A549 treated with CORT108297 at 1 μM for 4 hours (cell line): ENCODE measurements at places on chromosomes 1 and 21. TPM values are rescaled to one million over a fixed set of nuclear protein-coding genes. Genes with fewer than 3 reads are reported as not detected.

PCAT6 gene
- 2.8 to 4.8 TPM (median 3.7 TPM) in 5 replicates for total RNA-seq

MNDA gene
- total RNA-seq: not detected in 5 replicates

MRTO4 gene
- total RNA-seq: 67.4 to 74.9 TPM (median 67.9 TPM) in 5 replicates

KDF1 gene
- 0.07 to 0.08 TPM in 2 of 5 replicates, not detected in the others for total RNA-seq

RNF207 gene
- total RNA-seq: 10.8 to 21.2 TPM (median 18.4 TPM) in 5 replicates

KMO gene
- 0.74 to 1.6 TPM (median 1.4 TPM) in 5 replicates for total RNA-seq

KIF21B gene
- total RNA-seq: 1.5 to 3.3 TPM (median 2.5 TPM) in 5 replicates

AGO3 gene
- 5.8 to 9.8 TPM (median 6.8 TPM) in 5 replicates for total RNA-seq

NBPF6 gene
- total RNA-seq: 0.08 TPM in 1 of 5 replicates, not detected in the others

MAP10 gene
- total RNA-seq: 0.53 to 1.3 TPM (median 1.0 TPM) in 5 replicates

SLC66A1 gene
- 14.9 to 26.8 TPM (median 23.2 TPM) in 5 replicates for total RNA-seq

DIRAS3 gene
- 1.1 to 1.6 TPM (median 1.4 TPM) in 5 replicates for total RNA-seq

FAM151A gene
- 0.05 TPM in 1 of 5 replicates, not detected in the others for total RNA-seq

SLC45A1 gene
- 3.2 to 6.1 TPM (median 5.1 TPM) in 5 replicates for total RNA-seq

HTR6 gene
- total RNA-seq: 0.10 to 0.15 TPM (median 0.10 TPM) in 5 replicates

AMPD2 gene
- total RNA-seq: 23.5 to 31.8 TPM (median 26.6 TPM) in 5 replicates

FGR gene
- 0.05 to 0.06 TPM in 2 of 5 replicates, not detected in the others for total RNA-seq

RNU1-4 gene
- 11.7 TPM in 1 of 5 replicates, not detected in the others for total RNA-seq

S100A8 gene
- not detected in 5 replicates for total RNA-seq

NTNG1 gene
- not detected in 5 replicates for total RNA-seq

RAB3GAP2 gene
- 10.8 to 14.4 TPM (median 13.6 TPM) in 5 replicates for total RNA-seq

C1orf210 gene
- not detected in 5 replicates for total RNA-seq

EPS15 gene
- total RNA-seq: 8.6 to 15.5 TPM (median 11.7 TPM) in 5 replicates

ANGPTL3 gene
- total RNA-seq: not detected in 5 replicates

SPRR1B gene
- total RNA-seq: not detected in 5 replicates

FAM76A gene
- total RNA-seq: 5.0 to 6.2 TPM (median 5.3 TPM) in 5 replicates

ANKRD35 gene
- total RNA-seq: not detected in 5 replicates

PIK3CD gene
- total RNA-seq: 6.2 to 9.5 TPM (median 8.4 TPM) in 5 replicates

IFI44L gene
- 0.03 to 0.09 TPM in 2 of 5 replicates, not detected in the others for total RNA-seq

SYPL2 gene
- 0.09 to 0.23 TPM (median 0.14 TPM) in 5 replicates for total RNA-seq

DCST1 gene
- total RNA-seq: 0.07 to 0.08 TPM in 2 of 5 replicates, not detected in the others

OVAAL gene
- total RNA-seq: 0.06 to 0.12 TPM (median 0.08 TPM) in 3 of 5 replicates, not detected in the others

RPTN gene
- total RNA-seq: not detected in 5 replicates

KRTAP21-2 gene
- total RNA-seq: not detected in 5 replicates

VASH2 gene
- total RNA-seq: 2.8 to 4.0 TPM (median 3.7 TPM) in 5 replicates

OR2T2 gene
- total RNA-seq: not detected in 5 replicates

SPRR2B gene
- not detected in 5 replicates for total RNA-seq

INKA2 gene
- total RNA-seq: 1.5 to 2.9 TPM (median 1.9 TPM) in 5 replicates

MINDY1 gene
- total RNA-seq: 2.9 to 3.6 TPM (median 3.3 TPM) in 5 replicates

ELAPOR1 gene
- total RNA-seq: 0.39 to 0.91 TPM (median 0.64 TPM) in 5 replicates

SMPDL3B gene
- 0.88 to 1.4 TPM (median 1.1 TPM) in 5 replicates for total RNA-seq

IL12RB2 gene
- 0.02 to 0.14 TPM (median 0.08 TPM) in 3 of 5 replicates, not detected in the others for total RNA-seq

COL6A1 gene
- total RNA-seq: 15.9 to 22.6 TPM (median 19.6 TPM) in 5 replicates

MRPS6 gene
- 43.7 to 49.6 TPM (median 45.2 TPM) in 5 replicates for total RNA-seq

RAB3B gene
- total RNA-seq: 5.1 to 9.9 TPM (median 6.0 TPM) in 5 replicates

KRTAP13-1 gene
- total RNA-seq: not detected in 5 replicates

LIN28A gene
- 0.03 TPM in 1 of 5 replicates, not detected in the others for total RNA-seq

MTF2 gene
- total RNA-seq: 9.5 to 15.7 TPM (median 12.9 TPM) in 5 replicates

BSND gene
- 0.02 TPM in 1 of 5 replicates, not detected in the others for total RNA-seq

GJA8 gene
- not detected in 5 replicates for total RNA-seq

RAB42 gene
- 2.0 to 2.8 TPM (median 2.4 TPM) in 5 replicates for total RNA-seq

HEYL gene
- total RNA-seq: 2.7 to 3.4 TPM (median 3.1 TPM) in 5 replicates

C1orf87 gene
- total RNA-seq: not detected in 5 replicates
